ENCODE measurements at places on chromosomes 6 and 20.

GRCh38 chr6:129197154-129197553, 314.2 kb downstream of the LAMA2 start:
- DNase-seq, result no peak

DNA sequence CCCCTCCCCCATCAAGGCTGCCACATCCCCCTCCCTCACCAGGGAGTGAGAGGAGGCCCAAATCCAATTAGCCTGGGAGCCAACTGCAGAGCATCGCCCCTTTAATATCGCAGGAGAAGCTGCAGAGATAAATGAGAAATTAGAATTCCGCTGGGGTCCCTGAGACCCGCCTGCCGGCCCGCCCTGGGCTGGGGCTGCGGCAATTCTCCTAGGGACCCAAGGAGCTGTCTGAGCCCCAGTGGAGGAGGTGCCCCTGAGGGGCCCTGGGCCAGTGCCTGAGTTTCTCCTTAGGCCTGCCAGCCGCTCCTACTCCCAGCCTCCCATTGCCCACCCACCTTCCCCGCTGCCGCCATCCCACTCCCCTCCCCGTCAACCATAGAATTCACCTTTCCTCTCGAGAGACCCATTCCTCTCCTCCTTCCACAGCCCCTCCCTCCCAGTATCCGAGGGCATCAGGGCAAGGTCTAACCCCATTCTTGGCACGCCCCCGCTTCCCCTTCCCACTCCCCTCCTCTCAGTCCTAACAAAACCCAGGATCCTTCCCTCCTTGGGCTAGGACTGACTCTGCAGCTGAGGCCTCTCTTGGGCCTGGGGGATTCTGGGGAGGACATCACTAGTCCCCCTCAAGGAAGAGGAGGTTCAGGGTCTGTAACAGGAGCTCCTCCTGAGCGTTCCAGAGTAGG, 20.0 kb upstream of the CDH22 start:
- no peak for DNase-seq

GRCh38 chr6:71211799-71212198, 76.8 kb upstream of the OGFRL1 start:
- DNase-seq, result no peak

DNA sequence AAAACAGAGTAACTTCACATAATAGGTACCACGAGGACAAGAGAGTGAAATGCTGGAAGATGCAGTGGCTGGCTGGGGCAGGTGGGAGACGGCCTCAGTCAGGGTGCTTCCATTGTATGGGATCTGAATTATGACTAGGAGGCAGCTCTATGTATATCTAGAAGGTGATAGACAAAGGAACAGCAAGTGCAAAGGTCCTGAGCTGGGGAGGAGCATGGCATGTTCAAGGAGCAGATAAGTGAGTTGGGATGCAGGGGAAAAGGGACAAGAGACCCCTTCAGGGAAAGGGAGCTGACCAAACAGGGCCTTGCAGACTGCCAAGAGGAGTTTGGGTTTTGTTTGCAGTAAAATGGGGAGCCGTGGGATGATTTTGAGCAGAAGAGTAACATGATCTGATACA, 8.3 kb upstream of the SLC9A8 start:
- DNase-seq, result no peak

DNA sequence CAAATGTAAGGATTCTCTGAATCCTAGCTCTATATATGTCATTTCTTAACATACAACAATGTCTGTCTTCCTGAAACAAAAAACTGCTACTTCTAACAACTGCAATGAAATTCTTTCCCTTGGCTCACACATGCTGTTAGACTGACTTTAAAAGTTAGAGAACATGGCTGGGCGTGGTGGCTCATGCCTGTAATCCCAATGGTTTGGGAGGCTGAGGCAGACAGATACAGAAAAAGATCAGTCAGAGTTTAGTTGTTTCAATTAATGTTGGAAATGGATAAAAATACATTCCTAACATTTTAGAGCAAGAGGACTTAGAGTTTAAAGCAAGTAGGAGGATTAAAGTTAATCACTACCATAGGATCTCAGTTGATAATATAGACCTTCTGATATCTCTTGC, 28.7 kb upstream of the KIAA1586 start:
- no peak for DNase-seq

Measured in MV-4-11 (cell line).